ENCODE measurements at places on chromosomes 5 and 9. TPM values are rescaled to one million over a fixed set of nuclear protein-coding genes. Genes with fewer than 3 reads are reported as not detected.

Gene SLIT3
- 0.75 TPM for total RNA-seq

Gene TENT4A
- 14.3 TPM for total RNA-seq

DNA sequence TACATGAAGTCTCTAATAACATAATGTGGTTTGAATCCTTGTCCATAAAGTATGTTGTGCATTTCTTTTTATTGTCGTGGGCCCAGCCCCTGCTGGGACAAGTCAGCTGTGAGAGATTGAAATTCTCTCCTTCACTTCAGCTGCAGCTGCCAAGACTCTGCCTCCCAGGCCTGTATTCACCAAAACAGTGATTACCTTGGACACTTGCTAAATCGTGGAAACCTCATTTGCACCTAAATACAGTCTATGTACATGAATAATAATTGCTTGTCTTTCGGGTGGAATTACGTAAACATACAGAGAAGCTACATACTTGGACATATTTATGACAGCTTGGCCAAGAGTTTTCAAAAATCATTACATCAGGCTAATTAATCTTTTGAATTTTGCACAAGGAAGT lies 898.5 kb upstream of the SEMA6A start:
- DNase-seq = no peak

DNA sequence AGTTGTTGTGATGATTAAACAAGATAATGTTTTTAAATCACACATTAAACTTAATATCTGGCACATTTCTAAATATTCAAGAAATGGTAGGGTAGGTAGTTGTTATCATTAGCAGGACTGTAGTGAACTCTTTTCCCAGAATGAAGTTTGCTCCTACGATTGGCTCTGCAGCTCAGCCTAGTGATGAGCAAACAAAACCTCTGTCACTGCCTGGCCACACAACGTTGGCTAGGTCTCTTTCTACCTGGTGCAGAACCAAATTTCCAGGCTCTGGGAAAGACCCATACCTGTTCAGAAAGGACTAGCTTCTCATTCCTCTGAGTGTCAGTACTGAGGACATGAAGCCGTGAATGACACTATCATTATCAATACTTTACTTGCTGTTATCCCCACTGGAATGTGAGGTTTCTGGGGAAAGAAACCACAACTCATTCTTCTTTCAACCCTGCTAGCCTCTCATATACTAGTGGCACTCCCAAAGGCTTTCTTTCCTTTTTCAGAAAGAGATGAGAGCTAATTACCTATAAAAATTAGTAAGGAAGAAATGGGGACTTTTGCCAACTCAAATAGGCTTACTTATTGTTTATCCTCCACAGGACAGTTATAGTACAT lies 219.3 kb upstream of the TRIM32 start:
- peak; percentile 60 for DNase-seq

DNA sequence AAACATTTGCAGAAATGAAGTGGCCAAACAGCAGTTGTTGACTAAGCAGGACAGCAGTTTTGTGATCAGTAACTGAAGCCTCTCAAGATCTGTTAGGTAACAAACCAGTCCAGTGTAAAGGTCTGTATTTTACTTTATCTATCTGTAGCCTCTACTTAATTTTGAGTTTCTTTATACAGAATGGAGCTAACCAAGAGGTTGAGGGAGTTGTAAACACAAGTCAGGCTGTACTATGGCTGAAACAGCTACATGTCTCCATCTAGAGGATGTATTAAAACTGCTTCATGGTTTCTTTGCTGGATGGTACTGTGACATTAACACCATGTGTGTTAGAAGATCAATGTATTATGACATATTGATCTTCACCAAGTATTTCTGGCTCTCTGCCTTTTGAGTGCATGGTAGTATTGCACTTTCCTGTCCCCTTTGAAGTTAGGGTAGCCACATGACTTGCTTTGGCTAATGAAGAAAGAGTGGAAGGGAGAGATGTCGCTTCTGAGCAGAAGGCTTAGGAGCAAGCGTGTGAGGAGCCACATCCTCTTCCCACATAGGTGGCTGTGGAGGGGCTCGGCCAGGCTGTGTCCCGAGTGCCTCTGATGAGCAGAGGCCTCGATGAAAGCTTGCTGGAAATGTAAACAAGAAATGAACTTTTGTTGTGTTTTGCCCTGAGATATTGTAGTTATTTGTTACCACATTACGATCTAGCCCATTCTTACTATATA lies 105.6 kb upstream of the PCA3 start:
- no peak for DNase-seq
